HFFc6 (cell line): ENCODE measurements at places on chromosomes 4 and X. TPM values are rescaled to one million over a fixed set of nuclear protein-coding genes. Genes with fewer than 3 reads are reported as not detected.

Gene CBLL2
- total RNA-seq: not detected in 2 replicates

DNA sequence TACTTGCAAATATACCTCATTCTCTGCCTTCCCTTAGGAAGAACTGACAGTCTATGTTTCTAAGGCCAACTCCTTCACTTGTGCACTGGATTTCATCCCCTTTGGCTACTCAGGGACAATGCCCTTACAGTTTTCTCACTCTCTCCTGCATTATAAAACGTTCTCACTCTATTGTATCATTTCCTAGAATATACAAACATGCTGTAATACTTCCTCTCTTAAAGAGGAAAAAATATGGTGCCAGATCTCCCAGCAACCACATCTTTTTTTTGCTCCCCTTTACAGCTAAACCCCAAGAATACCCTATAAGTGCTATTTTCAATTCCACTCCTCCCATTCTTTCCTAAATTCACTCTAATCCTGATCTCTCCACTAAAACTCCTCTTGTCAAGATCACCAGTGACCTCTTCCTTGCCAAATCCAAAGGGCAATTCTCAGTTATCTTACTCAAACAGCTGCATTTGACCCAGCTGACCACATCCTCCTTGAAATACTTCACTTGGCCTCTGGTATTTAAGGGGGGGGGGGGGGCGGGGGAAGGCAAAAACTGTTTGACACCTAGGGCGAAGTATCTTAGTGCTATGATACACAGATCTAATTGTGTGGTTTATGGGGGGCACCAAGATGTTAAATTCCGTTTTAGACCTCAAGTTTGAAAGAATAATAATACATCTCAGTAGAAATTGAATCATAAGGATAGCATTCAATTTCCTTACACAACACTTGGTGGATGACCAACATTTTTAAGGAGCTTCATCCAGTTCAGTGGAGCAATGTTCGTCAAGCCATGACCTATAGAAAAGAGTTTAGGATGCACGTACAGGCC, 1.6 kb downstream of the RCHY1 start:
- peaks cover 9% of the 10 kb centered on the region for H3K4me1 ChIP-seq
- H3K4me3 ChIP-seq: no peak overlapping the region; the same call in 1 of the 2 replicates
- peak; percentile 51 for DNase-seq
- no peak overlapping the region for H3K27ac ChIP-seq
- H3K36me3 ChIP-seq: peaks cover 26% of the 10 kb centered on the region

DNA sequence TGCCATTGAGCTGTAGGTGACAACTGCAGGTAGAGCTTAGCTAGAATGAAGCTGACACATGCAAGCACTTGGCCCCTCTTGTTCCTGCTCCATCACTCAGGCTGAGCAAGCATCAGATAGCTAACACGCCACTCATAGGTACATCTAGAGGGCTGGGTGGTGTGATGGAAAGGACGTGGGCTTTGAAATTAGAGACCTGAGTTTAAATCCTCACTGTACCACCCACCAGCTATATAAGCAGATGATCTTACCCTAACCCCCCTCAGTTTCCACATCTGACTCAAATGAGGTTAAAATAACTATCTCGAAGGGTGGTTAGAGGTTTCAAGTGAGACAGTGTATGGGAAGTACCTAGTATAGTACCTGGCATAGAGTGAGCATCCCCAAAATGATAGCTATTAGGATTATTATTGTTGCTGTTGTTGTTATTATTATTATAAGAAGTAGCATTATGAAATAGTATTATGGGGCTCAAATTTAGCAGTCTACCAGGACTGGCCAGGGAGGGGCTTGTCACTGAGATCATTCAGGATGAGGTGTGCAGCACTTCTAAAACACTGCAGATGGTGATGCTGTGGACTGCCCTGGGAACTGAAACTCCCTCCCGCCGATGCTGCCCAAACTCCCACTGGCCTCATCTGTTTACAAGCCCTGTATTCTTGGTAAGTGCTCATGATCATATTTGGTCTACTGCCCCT, 59.0 kb downstream of the REELD1 start:
- H3K27ac ChIP-seq: no peak overlapping the region
- peaks cover 4% of the 10 kb centered on the region; the same call in 1 of the 2 replicates for H3K36me3 ChIP-seq
- H3K4me3 ChIP-seq: no peak overlapping the region

DNA sequence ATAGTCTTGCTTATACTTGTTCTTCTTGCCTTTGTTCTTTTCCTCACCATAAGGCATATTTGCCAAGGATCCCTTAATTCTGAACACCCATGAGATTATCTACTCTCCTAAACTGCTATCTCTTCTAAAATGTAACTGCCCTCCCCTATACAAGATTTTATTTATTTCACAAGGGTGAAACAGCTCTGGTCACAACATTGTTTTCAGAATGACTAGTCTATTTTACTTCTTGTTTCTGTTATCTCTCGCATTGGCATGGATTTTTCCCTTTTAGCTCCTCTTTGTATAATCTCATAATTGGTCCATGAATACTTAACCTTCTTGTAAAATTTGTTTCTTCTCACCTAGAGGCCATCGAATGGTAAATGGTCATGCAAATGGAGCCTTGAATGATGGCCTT, 17.2 kb upstream of the COL25A1 start:
- H3K27me3 ChIP-seq: peaks cover 4% of the 10 kb centered on the region; the same call in 1 of the 2 replicates
- no peak overlapping the region for H3K4me3 ChIP-seq
- H3K36me3 ChIP-seq: peaks cover 7% of the 10 kb centered on the region; the same call in 1 of the 2 replicates
- H3K4me1 ChIP-seq: no peaks in the 10 kb centered on the region

GRCh38 chrX:25869761-25870160, 268.4 kb upstream of the MAGEB18 start:
- H3K27ac ChIP-seq: no peak overlapping the region
- H3K4me1 ChIP-seq: no peaks in the 10 kb centered on the region
- H3K36me3 ChIP-seq: no peaks in the 10 kb centered on the region

Gene SH3TC1
- 0.34 to 1.2 TPM (median 0.92 TPM) in 3 replicates for total RNA-seq
